ENCODE measurements at places on chromosomes 2 and 18. TPM values are rescaled to one million over a fixed set of nuclear protein-coding genes. Genes with fewer than 3 reads are reported as not detected.

The FEV gene
- total RNA-seq: not detected

The LIPG gene
- total RNA-seq: 3.4 TPM

The YPEL5 gene
- 74.1 TPM for total RNA-seq

The ITPRIPL1 gene
- total RNA-seq: 4.7 TPM

The TSN gene
- 40.6 TPM for total RNA-seq

The VWC2L gene
- total RNA-seq: not detected

The TMEM127 gene
- total RNA-seq: 24.8 TPM

The DYSF gene
- 166 TPM for total RNA-seq

The MAP3K2 gene
- 9.6 TPM for total RNA-seq

The ANKRD30B gene
- not detected for total RNA-seq

The C2orf80 gene
- not detected for total RNA-seq

The ARL5A gene
- total RNA-seq: 168 TPM

The EFEMP1 gene
- total RNA-seq: 12,559 TPM

The TPO gene
- 0.32 TPM for total RNA-seq

The EFHD1 gene
- 0.16 TPM for total RNA-seq

The RFTN2 gene
- 7.8 TPM for total RNA-seq

The CNRIP1 gene
- 42.7 TPM for total RNA-seq

Measured in bladder microvascular endothelial cell (primary cell).